HS-27A (cell line): ENCODE measurements at places on chromosomes 13 and 19.

DNA sequence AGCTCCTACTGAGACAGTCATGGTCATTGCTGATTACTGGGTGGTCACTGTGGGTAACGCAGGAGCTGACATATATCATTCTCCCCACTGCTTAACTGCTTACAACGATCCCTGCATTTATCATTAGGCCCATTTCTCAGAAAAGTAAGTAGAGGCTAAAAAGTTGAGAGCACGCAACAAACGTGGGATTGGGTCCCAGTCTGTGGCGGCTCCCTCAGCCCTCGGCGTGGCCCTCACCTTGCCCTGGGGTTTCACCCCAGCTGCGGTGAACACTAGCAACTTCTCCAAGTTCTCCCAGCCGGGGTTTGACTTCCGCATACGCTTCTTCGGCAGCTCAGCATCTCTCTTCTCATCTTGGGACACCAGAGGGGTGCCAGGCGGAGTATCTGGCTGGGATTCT is 2.5 kb downstream of the PNKP start:
- no peak for DNase-seq

DNA sequence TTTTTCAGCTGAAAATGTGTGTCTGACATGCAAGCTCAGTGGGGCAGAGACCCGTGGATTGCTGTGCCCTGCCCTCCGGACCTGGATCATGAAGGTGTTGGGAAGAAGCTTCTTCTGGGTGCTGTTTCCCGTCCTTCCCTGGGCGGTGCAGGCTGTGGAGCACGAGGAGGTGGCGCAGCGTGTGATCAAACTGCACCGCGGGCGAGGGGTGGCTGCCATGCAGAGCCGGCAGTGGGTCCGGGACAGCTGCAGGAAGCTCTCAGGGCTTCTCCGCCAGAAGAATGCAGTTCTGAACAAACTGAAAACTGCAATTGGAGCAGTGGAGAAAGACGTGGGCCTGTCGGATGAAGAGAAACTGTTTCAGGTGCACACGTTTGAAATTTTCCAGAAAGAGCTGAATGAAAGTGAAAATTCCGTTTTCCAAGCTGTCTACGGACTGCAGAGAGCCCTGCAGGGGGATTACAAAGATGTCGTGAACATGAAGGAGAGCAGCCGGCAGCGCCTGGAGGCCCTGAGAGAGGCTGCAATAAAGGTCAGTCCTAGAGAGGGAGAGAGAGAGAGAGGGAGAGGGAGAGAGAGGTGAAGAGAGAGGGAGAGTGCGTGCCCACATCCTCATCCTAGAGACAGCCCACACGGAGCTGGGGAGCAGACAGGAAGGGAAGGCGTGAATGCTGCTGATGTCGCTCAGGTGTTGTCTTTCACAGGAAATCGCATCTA is 5.1 kb upstream of the DCUN1D2 start:
- no peak for DNase-seq

DNA sequence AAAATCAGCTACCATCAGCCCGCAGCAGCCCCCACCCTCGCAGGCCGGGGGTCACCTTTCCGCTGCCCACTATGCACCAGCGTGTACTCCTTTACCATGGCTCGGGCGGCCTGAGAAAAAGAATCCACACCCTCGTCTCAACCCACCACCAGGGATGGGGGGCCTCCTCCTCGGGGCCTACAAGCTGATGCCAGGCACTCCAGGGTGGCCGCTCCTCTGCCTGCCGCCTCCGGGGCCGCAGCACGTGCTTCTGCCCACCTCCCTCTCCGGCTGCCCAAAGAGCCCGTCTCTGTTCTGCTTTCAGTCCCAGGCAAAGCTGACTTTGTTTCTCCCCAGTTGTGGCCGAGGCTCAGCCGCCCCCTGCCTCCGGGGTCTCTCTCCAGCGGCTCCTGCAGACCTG is 11.1 kb upstream of the MEX3D start:
- no peak for DNase-seq

DNA sequence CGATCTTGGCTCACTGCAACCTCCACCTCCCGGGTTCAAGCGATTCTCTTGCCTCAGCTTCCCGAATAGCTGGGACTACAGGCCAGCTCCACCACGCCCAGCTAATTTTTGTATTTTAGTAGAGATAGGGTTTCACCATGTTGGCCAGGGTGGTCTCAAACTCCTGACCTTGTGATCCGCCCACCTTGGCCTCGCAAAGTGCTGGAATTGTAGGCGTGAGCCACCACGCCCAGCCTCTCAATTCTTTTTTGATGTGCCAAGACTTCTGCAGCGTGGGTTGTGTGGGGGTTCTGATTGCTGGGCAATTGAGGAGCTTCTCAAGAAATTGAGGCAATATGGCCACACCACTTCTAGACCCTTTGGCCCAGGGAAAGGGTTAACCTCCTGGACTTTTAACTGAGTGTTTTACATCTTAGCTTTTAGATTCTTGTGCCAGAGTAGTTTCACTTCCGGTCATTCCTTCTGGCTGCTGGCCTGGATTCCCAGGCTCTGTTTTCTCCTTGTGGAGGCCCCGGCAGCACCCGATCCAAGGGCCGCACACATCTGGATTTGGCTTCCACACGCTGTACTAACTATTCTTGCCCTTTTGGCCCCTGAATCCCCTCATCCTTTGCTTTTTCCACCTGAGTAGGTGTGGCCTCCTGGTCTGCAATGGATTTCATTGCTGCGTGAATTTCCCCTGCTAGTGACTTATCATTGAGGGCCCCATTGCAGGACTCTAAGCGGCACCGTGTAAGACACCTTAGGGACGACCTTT is 14.7 kb downstream of the SMARCA4 start:
- DNase-seq = no peak

DNA sequence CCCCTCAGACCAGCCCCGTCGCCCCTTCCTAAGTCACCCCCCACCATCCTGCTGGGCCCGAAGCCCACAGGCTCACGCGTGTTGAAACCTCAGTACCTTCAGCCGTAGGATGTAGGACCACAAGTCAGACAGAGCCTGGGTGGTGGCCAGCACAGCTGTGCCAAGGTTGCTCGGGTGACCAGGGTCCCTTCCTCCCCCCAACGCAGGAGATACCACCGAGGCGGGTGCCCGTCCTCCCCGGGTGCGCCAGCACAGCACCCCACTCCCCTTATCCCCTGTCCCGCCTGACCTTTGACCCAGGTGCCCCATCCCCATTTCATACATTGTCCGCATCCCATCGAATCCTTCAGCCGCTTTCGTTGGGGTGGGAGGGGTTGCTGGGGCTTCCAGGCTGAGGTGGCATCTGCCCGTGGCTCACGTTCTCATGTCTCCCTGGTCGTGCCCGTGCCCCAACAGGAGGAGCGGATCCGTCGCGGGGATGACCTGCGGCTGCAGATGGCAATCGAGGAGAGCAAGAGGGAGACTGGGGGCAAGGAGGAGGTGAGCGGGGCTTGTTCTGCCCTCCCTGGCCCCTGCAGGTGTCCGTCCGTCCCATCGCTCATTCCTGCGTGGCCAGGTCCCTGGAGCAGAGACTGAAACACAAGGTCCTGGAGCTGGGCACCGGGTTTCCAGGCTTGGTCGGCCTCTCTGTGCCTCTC is 14.5 kb downstream of the EPN1 start:
- no peak for DNase-seq

- no peak for DNase-seq
These were observed 67.9 kb upstream of the FRY start for GRCh38 chr13:31963631-31964030.
